ENCODE measurements at places on chromosomes 11 and 22. TPM values are rescaled to one million over a fixed set of nuclear protein-coding genes. Genes with fewer than 3 reads are reported as not detected.

GRCh38 chr11:123392844-123393243, 37.2 kb upstream of the GRAMD1B start:
- no peak for DNase-seq

Gene LGALS12
- 0.48 TPM for total RNA-seq

DNA sequence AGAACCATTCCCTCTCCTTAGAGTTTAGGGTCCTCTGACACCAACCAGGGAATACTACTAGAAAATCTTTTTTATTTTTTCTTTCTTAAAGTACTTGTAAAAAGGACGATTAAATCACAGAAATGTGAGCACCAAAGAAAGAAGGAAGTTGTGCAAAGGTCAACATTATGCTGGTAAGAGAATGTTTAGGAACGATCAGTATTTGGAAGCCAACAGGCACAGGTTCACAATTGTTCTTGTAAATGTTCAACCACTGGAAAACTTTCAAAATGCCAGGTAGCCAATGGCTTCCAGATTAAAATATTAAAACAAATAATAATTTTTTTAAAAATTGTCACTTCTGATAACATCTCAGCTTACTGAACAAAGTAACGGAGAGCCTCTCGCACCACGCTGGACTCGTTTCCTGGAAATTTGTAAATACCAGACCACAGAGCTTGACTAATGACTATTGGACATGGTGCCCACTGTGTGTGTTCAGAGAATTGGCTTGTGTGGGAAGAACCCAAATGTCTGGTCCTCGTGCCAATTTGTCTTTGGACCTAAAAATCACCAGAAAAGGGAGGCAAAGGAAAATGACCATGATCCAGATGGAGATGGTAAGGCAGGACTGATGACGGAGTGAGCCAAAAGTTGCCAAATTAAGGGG, 20.8 kb downstream of the COMMD9 start:
- no peak for DNase-seq

Gene ZBTB44
- 85.6 TPM for total RNA-seq

GRCh38 chr22:27193636-27194035, 536.2 kb downstream of the MIAT start:
- DNase-seq: no peak

Gene SNU13
- 41.3 TPM for total RNA-seq

Gene MAPK8IP2
- total RNA-seq: 1.2 TPM

GRCh38 chr11:68330700-68331337, 18.4 kb downstream of the LRP5 start:
- no peak for DNase-seq

- DNase-seq: no peak
Observed at GRCh38 chr11:34501949-34502348, 11.6 kb downstream of the ELF5 start.

- DNase-seq: no peak
Observed at GRCh38 chr11:131902421-131902820, 532.0 kb downstream of the NTM start.
